ENCODE measurements at places on chromosomes 16 and 17.
A peak's percentile ranks its signal among the peaks of the same experiment; 100 is the strongest.

DNA sequence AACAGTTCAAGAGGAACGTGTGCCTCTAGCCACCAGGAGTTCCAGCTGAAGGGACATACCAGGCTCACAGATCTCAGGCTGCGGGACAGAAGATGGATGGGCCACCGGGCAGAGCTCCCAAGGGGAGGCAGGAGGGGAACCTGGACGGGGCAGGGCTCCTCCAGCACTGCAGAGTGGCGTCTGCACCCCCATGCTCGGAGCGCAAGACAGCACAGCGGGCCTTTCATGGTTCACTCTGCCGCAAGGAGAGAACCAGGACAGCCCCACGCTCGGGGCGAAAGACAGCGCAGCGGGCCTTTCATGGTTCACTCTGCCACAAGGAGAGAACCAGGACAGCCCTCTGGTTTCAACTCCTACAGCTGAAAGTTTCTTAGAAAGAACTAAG lies 20.6 kb downstream of the SLC38A10 start:
- DNase-seq: no peak

- DNase-seq: no peak
Measured at GRCh38 chr16:71666928-71667707, 41.1 kb downstream of the MARVELD3 start.

DNA sequence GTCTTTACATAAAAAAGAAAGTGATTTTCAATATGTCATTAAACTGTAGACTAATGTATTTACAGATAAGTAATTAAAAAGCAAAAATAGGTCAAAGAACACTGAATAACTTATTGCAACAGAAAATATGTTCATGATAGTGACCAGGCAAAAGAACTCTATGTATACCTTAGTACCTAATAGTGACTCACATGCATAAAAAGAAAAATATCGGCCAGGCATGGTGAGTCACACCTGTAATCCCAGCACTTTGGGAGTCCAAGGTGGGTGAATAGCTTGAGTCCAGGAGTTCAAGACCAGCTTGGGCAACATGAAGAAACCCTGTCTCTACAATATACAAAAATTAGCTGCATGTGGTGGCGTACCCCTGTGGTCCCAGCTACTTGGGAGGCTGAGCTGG lies 33.0 kb upstream of the TOM1L1 start:
- no peak for DNase-seq

DNA sequence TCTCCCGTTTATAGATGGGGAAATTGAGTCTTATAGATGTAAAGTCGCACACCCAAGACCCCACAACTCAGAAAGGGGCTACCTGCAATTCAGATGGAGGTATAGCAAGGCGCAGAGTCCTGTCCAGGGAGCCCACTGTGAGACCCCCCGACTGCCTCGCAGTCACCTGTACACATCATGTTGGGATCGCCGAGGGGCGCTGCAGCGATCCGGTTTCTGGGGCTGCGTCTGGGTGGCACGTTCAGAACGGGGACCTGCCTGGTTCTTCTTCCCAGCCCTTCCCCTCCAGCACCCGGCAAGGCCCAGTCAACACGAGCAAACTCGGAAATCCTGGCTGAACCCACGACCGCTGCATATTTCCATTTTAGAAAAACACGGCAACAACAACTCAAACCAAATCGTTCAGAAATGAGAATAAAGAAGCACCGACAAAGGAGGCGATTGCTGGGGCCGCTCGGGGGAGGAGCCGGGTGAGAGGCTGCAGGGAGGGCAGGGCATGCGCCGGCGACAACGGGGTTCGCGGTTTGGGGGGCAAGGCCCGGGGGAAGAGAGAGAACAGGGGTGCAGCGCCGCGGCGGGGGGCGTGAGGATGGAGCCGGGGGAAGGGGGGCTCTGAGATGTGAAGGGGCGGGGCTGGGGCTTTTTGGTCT lies 643 bp downstream of the HSDL1 start:
- peak; percentile 29 for DNase-seq

DNA sequence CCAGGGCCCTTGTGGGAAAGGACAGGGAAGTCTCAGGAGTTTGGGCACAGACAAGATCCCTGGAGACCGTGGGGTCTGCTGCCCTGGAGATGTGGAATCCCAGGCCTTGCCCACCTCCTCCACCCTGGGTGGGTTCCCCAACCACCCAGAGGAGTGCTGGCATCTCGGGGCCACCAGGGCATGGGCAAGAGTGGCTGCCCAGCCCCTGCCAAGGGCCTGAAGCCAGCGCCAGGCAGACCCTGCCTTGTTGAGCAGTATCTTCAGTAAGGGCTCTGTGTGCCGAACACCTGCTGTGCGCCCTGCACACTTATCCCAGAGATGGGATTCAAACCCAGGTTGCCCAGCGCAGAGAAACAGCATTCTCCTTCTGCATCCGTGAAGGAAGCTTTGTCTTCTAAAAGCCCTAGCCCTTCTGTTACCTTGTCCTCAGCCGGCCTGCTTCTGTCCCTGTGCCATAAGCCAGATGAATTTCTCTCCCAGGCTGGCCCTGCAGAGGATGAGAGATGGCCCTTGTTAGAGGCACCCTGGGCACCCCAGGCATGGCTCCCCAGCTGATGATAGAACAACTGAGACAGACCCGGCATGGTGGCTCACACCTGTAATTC lies 32.4 kb downstream of the TMEM235 start:
- DNase-seq: no peak

- DNase-seq: no peak
Measured at GRCh38 chr17:62827746-62828485, 19.8 kb upstream of the MARCHF10 start.

GRCh38 chr17:51164911-51165679 lies 1.1 kb upstream of the NME2 start:
- DNase-seq: no peak

DNA sequence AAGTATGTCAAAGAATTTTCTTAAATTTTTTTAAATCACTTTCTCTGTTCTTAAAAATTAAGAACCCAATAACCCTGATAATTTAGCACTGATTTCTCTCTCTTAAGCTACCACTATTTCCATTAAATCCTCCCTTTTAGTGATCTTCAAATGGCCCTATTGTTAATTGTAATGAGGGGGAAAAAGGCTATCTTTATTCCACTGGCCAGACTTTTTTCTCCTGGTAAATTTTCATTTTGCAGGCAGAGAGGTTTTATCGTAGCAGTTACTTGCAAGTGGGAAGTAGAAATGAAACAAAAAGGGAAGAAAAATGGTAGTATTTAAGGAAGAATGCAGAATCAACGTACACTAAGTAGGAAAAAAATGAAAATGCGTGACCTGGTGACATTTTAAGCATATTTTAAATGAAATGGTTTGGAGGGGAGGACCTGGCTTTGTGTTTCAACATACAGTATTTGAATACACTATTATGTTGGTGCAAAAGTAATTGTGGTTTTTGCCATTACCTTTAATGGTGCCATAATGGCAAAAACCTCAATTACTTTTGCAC lies 224.9 kb downstream of the TANC2 start:
- no peak for DNase-seq

DNA sequence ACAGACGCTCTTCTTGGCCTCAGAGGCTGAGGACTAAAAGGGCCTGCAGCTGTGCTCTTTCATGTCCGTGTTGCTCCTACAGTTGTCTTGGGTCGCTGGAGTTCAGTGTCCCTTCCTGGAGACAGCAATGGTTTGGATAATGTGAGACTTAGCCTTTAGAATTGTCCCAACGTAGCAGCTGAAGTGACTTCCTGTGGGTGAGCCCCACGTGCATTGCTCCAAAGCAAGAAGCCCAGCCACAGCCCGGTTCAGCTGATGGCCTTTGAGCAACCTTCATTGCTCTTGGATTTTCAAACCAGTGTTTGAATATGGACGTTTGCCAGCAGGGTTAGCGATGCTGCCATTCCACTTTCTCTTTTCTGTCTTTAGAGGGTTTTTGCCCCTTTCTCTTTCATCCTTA lies 19.7 kb downstream of the TMEM11 start:
- no peak for DNase-seq

DNA sequence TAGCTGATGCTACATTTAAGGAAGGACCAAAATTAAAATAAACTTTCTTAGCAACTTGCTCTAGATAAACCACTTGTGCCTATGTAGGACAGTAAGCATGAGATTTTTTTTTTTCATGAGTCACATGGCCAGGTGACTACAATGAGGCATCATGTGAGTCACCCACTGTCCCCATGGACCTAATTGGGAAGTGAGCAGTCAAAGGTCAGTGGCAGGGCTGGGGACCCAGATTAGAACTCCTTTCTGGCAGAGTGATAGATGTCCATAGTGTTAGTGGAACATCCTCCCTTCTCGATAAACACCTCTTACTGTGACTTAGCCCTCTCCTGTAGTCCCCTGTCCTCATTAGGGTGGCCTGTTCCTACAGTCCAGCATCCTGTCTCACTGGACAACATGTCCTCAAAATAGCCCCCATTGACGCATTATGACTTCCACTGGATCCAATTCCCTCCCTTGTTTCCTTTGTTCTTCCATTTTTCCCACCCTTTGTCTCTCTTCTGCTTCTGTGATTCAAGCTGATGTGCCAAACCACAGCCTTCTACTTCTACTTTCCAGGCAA lies 12.4 kb downstream of the ITGB3 start:
- no peak for DNase-seq

DNA sequence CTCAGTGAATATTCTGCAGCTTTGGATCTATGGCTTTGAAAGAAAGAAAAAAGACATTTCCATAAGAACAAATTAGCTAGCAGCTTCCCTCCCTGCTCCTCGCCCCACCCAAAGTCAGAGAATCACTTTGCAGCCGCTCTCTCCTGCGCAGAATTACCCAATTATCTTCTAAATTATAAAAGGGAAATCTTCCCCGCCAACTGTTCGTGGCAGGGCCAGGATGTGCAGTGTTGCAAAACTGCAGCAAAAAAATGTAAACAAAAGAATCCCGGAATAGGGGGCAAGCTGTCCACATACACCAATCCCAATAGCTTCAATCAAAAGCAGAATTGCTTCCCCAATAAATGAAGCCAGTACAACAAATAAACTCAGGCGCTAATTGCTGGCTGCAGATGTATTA lies 510.6 kb downstream of the RBFOX1 start:
- DNase-seq: no peak

DNA sequence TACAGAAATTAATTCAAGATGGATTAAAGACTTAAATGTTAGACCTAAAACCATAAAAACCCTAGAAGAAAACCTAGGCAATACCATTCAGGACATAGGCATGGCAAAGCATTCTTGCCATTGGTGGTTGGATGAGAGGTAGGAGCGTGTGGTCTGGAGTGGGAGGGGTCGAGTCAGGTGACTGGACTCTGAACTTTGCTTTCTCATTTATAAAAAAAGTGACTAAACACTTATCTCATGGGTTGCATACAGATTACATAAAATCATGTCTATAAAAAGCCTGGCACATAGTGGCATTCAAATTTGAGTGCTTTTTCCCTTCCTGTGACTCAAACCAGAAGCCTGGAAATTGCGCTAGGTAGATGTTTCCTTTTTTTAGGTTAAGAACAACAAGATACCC lies 159.7 kb upstream of the SHISA6 start:
- no peak for DNase-seq

- DNase-seq: no peak
Measured at GRCh38 chr17:4152471-4152870, 9.5 kb downstream of the CYB5D2 start.

DNA sequence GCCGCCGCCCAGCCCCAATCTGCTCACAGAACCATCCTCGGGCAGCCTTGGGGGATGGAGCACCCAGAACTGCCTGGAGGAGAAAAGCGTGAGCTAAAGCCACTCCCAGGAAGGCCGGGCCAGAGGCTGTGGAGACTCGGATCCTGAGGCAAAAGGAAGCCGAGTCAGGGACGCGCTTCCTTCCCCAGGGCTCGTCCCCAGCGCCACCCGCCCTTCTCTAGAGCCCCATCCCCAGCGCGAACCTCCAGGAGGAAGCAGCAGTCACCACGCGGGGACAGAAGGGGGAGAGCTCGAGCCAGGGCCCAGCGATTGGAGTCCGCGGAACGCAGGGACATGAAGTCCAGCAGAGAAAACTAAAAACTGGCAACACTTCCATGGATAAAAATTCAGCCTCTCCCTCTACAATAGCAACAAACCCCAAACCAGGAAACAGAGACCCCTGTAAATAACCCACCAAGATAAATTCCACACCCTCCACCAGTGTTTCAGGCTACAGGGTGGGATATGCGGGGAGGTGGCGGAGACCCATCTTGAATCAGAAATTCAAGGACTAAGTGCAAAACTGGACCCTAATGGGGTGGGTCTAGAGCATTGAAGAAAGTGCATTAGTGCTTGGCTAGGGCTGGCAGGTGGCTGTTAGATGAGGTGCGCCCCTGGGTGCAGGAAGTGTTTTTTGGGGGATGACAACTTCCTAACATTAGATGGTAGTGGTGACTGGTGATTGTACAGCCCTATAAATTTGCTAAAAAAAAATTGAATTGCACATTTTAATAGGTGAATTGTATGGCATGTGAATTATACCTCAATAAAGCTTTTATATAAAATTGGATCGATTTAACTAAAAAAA lies 116.1 kb upstream of the METRNL start:
- peak; percentile 84 for DNase-seq

DNA sequence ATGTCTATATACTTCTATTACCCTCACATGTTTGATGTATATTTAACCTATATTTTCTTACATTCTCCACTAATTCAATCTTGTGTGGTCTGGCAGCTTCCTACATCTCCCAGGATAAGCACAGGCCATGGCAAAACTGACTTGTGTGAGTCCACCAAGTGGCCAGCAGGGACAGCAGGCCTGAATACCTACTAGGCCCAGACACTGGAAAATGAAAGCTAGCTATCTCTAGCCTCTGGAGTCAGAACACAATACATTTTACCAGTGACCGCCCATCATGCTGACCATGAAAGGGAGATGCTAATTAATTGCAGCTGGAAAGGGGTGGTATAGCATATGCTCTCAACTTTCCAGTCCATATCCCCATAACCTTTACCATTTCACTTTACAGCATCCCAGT lies 132.3 kb downstream of the PCTP start:
- peak; percentile 39 for DNase-seq

DNA sequence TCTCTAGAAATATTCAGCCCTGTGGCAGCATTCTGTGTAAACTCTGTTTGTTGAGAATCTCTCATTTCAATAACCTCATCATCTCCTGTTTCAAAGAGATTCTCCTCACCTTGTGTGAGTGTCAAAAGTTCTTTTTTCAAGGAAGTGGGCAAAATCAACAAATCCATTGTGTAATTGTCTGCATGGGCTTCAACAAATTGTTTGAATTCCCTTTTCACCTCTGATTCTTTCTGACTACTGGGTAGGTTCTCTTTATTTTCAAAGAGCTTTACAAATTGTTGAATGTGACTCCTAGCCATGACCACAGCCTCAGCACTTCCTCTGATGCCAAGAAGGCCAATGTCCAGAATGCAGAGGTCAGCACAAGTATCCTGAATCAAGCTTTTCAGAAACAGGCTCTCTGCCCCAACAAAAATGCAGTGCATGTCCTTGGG lies 48.0 kb downstream of the N4BP1 start:
- DNase-seq: no peak

GRCh38 chr16:70534971-70535370 lies 11.4 kb downstream of the SF3B3 start:
- no peak for DNase-seq

All from iPS-NIHi11 (cell line).